ENCODE measurements at places on chromosomes 7 and 10.

DNA sequence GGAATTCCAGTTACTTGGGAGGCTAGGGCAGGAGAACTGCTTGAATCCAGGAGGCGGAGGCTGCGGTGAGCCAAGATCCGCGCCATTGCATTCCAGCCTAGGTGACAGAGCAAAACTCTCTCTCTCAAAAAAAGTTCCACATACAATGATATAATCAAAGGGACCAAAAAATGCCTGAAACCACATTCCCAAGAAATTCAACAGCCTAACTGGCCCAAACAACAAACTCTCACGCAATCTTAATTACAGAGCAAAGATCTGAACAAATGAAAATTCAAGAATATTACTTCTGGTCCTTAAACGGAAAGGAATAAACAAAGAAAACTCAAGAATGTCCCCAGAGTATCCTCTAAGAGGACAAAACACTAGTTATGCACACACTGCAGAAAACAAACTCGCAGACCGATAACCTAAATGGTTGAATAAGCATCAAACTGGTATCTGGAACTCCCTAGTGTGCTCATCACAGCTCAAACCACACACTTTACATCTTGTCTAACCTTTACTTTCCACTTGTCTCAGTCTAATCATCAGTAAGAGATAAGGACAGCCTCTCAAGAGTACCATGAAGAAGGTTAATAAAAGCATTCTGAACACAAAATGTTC lies 3.7 kb downstream of the OGA start:
- no peak for DNase-seq

DNA sequence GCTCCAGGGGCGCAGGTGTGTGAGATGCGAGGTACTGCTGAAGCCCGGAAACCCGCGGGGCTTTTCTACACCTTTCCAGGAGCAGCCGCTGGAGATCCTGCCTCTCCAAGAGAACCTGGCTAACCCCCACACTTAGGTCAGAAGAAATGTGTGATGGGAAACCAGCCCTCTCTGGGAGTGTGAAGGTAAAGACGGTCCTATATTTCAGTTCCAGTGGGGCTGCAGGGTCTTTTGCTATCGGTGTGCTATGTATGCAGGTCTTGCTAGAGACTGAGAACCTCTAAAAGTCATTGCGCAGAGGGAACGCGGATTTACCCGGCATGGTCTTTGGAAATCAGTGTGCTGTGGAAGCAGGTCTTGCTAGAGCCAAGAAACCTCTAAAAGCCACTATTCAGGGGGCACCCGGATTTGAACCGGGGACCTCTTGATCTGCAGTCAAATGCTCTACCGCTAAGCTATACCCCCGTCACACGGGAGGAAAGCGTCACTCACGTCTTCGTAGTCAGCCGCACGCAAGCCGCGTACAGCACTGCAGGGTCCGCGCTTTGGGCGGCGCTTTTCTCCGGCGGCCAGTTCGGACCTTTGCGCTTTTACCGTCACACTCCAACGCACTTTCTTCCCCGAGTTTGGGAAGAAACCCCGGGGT lies 46.0 kb downstream of the ZNF777 start:
- no peak for DNase-seq

DNA sequence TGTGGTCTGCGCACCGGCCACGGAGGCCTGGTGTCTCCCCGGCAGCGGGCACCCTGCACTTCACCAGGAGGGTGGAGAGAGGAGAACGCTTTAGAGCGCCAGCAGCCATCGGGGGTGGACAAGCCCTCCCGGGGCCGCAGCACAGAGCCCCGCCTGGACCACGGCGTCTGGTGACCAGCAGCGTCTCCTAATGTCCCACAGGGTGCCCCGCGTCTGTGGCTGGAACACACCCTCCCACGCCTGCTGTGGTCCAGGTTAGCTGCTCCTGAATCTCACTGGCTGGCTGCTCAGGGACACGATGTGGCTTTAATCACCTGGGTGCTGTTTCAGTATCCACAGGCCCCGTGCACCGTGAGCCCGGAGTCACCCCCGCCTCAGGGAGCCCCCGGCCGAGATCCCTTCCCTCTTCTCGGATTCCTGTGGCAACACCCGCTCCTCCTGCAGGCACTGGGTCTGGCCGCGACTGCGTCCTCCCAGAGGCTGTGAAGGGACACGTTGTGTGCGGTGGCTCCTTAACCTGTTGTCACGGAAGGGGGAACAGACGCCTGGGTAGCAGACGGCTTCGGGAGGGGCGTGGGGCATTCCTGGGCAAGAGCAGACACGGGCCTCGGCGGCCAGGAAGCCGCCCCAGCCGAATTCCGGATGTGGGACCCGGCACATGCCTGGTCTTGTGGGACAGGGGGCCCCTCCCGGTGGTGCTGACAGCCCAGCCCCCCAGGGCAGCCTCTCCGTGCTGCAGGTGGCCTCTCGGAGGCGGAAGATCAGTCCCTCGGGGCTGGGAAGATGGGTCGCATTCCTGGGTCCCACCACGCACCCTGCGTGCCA lies 78.9 kb downstream of the FOXL3 start:
- no peak for DNase-seq

- DNase-seq, result no peak
Measured at GRCh38 chr10:121510201-121510771, 88.0 kb downstream of the FGFR2 start.

DNA sequence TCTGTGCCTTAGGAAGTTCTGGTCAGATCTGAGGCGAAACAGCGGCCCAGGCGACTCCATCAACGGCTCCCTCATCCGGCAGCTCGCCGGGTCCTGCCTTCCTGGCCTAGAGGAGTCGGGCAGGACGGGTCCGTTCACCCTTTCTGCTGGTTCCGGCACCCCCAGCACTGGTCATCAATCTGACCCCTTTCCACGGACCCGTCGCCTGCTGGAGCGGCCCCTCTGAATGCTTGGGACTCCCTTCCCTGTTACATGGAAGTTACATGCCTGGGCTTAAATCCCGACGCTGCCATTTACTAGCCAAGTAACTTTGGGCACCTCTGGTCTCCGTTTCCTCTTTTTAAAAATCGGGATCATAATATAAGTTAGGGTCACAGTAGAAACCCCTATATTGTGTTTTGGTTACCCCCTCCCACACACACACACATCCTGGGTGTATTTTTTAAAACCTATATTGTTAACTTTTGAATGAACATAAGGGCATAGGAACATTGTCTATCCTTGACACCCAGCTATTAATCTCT lies 607 bp upstream of the GGCT start:
- no peak for DNase-seq

- no peak for DNase-seq
Measured at GRCh38 chr7:41972776-41973175, 264.2 kb downstream of the GLI3 start.

DNA sequence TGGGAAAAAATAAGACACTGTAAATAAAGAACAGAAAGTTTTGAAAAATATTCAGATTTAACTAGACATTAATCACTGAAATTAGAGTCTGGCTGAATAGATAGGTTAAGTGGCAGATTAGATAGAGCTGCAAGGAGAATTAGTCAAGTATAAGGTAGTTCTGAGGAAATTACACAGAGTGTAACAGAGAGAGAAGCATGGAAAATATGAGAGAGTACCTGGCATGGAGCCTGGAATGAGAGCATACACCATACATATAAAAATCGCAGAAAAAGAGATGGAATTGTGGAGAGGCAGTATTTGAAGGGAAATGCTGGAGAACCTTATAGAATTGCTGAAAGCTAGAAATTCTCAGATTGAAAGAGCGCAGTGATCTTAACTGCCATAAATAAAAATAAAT lies 46.9 kb downstream of the ZNRF2 start:
- DNase-seq, result no peak

DNA sequence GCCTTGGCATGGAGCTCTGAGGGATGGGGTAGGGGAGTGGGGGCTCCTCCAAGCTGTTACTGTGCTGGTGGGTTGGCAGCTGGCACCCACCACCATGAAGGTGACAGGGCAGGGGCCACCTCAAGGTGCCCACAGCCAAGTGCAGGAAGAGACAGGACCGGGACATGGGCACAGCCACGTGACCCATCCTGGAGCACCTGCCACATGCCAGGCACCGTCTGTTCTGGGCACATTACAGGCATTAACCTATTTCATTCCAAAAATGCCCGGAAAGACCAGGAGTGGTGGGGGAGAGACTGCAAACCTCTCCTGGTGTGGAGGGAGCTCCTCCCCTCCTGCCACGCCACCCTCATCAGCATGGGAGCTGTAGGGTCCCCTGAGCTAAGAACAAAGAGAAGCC lies 56.7 kb downstream of the CAMK2B start:
- DNase-seq, result no peak

GRCh38 chr7:12032146-12032545 lies 178.9 kb upstream of the TMEM106B start:
- DNase-seq, result no peak

- no peak for DNase-seq
Measured at GRCh38 chr10:131706952-131707351, 193.9 kb upstream of the PPP2R2D start.

DNA sequence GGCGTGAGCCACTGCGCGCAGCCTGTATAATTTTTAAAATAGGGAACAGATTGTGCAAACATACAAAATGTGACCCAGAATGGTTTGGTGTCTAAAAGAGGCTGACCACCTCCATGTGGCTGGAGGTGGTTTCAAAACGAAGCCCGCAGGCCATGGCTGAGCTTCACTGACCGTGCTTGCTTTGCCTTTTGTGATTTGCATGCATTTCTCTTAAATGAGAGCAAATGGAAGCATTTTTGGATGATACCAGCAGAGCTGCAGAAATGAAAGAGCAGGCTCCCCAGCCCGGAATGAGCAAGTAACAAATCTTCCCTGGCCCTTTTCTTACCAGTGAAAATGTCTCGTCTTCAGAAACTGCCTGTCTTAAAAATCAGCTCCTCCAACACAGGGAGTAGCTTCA lies 239.9 kb downstream of the CAMK1D start:
- no peak for DNase-seq
